ENCODE measurements at places on chromosomes 6 and 20.

- no peak for DNase-seq
These were observed 612.3 kb downstream of the UTRN start for GRCh38 chr6:144897441-144897921.

DNA sequence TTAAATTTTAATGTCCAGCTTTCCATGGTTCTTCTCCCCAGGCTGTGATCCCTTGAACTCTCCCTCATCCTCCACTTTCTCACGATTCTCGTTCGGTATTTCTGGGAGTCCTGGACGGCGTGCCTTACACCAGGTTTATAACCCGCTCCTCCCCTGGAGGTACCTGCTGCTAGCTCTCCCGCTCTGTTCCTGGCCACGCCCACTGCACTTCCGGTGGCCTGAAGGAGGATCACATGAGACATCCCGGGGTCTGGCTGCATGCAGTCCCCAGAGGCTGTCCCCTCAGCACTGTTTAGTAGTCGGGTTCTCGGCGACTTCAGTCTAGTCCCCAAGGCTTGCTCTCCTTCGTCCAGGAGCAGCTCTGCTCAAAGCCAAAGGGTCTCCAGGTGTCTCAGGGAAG lies 28.4 kb upstream of the GCLC start:
- peak; percentile 4 for DNase-seq

DNA sequence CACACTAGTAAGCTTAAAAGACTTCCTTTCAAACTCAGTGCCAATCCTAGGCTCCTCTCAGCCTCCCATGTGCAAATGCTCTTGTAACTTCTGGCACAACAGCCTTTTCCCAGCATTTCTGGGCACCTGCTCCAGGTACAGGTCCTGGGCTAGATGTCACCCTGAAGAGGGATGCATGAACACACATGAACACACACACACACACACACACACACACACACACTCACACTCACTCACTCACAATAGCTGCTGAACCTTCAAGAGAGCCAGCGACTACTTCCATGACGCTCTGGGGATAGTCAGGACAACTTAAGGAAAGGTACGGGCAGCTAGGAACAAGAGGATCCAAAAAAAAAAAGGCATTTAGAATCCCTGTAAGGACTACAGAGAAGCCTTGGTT lies 122.8 kb downstream of the INSM1 start:
- DNase-seq = no peak

GRCh38 chr6:80366714-80367113 lies 260.2 kb downstream of the BCKDHB start:
- no peak for DNase-seq

DNA sequence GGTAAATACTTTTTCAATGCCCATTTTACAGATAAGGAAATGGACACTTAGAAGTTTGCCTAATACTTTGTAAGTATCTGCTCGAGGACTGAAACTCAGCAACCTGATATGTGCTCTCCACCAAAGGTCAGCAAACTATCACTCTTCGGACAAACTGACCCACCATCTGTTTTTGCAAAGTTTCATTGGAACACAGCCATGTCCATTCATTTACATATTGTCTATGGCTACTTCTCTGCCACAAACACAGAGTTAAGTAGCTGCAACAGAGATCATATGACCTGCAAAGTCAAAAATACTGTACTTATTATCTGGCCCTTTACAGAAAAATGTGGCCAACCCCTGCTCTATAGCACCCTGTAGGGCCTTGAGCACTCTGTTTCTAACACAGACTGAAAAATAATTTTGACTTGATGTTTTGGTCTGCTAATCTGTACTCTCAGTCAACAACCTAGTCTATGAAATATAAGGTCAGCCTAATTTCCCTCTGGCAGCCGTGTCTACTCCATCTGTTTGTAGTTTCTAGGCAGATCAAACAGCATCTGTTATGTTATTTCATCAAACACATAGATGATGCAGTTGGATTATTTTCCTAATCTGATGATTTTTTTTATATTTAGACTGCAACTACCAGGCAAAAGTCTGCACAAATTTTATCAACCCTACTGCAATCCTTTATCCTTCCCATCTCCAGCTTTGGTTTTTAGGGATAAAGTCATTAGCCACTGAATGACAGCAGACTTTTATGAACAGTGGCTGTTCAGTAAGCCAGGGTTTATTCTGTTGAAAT lies 41.4 kb upstream of the BEND6 start:
- DNase-seq = no peak

GRCh38 chr20:15564981-15565380 lies 1008.3 kb downstream of the KIF16B start:
- peak; percentile 16 for DNase-seq

GRCh38 chr6:149125309-149125708 lies 192.2 kb upstream of the TAB2 start:
- DNase-seq = no peak

DNA sequence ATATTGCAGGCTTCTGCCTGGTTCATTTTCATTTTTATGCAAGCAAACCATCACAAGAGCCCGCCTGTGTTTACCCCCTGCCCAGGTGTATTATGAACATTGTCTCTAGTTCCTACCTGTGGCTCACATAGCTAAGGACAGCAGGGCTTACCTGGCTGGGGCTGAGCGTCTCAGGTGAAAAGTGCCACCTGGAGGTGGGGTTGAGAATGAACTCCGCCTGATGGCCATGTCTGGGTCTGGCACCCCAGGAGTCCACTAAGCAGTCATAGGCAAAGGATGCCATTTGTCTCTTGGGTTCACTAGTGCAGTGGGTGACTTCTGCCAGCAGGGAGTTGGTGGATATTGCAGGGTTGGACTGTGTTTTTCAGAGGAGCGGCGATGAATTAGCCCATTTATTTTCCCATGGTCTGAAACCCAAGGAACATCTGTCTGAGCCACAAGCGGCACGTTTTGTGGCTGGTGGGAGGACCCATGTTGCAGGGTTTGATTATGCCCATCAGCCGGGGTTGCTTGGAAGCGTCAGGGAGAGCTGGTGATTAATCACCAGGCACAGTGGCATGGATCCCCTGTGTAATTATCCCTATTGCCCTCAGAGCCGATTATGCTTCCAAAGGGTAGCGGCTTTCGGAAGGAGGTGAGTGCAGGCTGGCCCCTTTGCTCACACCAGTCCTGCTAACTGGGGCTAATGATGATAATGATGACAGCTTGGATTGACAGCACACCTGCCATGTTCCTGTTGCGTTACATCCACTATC lies 92.1 kb downstream of the CDH26 start:
- no peak for DNase-seq

DNA sequence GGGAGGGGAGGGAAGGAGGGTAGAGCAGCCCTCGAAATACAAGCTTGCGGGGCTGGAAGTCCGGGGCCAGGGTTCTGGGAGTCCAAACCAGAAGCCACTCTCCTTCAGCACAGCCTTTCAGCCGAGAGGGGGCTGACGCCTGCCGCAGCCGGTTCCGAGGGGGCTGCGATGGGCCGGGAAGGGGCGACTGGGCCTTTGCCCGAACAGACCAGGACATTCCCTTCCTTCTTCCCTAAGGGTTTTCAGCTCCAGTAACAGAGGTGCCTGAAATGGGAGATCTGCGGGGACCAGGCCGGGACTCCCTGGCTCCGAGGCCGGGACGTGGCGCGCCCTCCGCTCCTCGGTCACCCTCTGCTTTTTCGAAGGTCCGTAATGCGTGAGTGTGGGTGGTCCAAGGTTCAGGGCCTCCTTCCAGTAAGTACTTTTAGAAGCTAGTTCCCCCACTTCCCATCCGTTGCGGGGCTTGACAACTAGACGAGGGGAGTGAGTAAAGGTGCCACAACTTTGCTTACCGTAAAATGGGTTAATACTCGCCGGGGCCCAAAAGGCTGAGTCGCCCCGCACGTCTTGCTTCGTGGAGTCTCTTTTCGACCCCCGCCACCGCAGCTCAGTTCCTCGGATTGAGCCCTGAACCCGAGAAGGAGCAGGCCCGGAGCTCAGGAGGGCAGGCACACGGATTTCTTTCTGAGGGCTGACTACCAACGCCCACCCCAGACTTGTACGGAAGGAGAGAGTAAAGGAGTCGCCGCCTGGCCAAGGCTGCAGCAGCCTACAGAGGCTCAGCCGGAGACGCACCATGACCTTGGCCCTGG lies 2.9 kb upstream of the OLIG3 start:
- DNase-seq = no peak

DNA sequence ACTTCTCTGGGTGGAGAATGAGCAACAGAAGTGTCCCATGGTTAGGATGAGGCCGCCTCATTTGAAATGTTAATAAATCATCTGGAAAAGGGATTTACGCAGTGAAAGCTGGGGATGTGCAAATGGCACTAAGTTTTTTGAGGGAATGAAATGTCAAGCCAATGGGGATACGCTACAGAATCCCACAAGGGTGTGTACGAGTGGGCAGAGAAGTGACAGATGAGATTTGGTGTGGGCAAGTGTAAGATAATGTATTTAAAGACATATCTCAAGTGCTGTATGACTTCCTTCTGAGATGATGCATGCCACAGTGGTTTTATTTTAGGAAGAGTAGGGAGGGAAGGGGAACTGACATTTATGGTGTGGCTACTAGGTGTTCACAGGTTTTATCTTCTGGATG lies 100.6 kb downstream of the LRFN2 start:
- no peak for DNase-seq

GRCh38 chr6:701700-702479 lies 9.0 kb upstream of the EXOC2 start:
- no peak for DNase-seq

- DNase-seq = no peak
These were observed 12.3 kb upstream of the SNAI1 start for GRCh38 chr20:49970498-49970897.

DNA sequence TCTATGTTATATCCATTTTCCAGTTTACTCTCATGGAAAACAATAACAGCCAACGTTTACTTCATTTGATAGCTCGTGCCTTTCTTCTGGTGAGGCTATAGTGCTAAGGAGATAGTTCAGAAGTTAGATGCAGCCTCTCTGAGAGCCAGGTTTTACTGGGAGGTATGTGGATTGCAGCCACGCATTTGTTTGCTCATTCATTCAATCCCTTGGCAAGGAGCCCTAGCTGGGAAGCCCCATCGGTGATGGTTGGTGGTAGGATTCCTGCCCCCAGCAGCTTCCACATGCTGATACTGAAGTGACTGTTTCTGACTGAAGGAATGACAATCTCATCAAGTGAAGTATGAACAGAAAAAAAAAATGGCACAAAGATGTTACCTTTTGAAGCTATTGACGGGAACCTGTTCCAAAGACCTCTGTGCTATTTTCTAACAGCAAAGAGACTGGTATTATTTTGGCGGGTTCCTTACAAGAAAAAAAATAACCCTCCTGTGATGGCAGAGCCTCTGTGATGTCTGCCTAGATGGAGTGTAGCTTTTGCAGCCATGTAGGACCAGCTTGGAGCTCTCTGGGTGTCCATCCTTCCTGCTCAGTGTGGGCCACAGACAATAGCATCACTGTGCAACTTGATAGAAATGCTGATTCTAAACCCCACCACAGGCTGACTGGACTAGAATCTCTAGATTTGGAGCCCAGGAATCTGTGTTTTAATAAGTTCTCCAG lies 30.6 kb downstream of the SNAP25 start:
- no peak for DNase-seq

DNA sequence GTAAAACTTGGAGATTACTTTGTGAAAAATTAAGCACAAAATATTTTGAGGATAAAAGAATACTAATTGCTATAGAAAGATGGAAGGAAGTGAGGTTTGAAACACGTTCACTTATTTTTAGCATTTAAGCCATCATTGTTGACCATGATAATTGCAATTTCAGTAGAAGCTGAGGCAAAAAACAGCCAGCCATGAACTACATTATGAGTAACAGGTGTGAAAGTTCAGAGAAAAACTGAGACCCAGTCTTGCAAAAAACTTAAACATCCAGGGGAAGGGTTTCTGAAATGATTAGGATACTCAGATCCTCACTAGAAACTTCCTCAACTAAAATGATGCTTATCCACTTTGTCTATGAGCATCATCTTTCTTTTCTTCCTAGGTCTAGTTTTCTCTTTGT lies 619.4 kb downstream of the PHF3 start:
- no peak for DNase-seq

GRCh38 chr20:58019850-58020625 lies 208.4 kb downstream of the ANKRD60 start:
- DNase-seq = no peak

- no peak for DNase-seq
These were observed 74.4 kb upstream of the FOXC1 start for GRCh38 chr6:1535295-1535694.

- no peak for DNase-seq
These were observed 219.2 kb upstream of the SGK1 start for GRCh38 chr6:134537146-134537555.
